HAP-1 (cell line): ENCODE measurements at places on chromosomes 12 and 14.

GRCh38 chr14:60646226-60646818 is 3.0 kb downstream of the SIX1 start:
- DNase-seq: no peak

- no peak for DNase-seq
Observed at GRCh38 chr14:35531960-35532747, 1.8 kb upstream of the INSM2 start.

GRCh38 chr12:34336619-34337465 is 314.5 kb downstream of the ALG10 start:
- no peak for DNase-seq

GRCh38 chr12:46459111-46459510 is 86.5 kb upstream of the SLC38A2 start:
- DNase-seq: no peak

DNA sequence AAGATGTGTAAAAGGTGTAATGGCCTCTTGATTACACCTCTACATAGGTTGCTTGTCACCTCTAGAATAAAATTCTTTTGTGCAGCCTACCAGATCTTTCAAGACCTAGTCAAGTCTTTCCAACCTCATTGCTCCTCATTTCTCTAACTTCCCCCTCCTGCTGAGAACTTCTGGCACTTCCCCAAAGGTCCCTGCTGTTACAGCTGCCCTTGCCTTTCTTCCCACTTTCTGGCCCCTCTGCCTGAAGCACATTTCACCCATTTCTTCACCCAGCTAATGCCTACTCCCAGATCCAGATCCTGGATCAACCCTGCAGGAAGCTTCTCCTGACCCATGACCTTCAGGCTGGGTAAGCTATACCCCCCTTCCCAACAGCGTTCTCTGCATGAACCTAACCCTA is 1.5 kb downstream of the TSHR start:
- no peak for DNase-seq

DNA sequence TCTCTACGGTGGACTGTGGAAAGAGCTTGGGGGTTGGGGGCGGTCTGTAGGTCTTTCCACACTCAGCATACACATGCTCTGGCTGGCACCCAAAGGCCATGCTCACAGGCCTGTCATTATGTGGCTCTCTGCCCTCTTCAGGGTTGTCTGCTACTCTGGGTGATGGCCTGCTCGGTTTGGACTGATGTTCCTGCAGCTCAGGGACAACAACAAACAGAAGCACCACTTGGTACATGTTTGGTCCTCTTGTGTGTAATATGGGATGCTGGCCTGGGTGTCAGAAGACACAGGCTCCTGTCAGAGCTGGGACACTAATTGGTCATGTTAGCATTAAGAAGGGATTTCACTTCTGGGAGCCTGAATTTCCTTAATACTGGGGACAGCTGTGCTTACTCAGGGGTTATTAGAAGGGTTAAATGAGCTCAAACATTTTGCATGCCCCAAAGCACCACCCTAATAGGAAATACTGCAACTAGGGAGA is 32.7 kb upstream of the SELPLG start:
- DNase-seq: no peak

GRCh38 chr12:19683178-19683927 is 244.1 kb downstream of the AEBP2 start:
- no peak for DNase-seq

DNA sequence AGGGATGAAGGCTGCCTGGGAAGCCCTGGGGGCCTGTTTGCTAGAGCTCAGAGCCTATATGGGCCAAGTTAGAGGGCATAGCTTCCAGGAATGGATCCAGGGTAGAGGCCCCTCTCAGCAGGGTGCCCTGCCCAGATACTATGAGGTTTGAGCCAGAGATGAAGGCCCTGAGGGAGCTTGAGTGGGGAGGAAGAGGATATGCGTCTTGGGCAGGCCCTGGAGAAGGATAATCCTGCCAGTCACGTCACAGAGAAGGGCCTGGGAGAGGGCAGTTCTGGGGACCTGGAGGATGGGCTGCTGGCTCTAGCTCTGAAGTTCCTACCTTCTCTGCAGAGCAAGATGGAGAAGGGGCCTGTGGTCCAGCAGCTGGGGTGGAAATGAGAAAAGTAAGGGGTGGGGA is 5.9 kb upstream of the CACNB3 start:
- no peak for DNase-seq

DNA sequence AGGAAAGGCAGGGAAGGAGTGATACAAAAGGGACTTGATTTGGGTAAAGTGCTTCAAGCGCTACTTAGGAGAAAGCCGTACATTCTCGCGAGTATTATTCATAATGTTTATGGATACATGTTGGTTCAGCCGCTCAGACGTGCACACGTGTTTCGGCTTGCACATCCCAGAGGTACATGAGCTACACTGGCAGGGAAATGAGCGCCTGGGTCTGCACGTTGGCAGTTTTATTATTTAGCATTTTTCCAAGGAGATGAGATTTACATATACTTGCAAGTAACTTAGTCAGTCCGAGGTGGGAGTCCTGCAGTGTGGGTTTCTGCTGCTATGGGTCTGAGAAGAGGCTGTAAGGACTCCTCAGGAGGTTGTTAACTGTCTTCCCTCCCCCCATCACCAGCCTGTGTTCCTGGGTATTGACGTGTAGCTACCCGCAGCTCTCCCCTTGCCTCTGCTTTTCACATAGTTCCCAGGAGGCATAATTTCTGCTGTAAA is 1.5 kb downstream of the PRKCH start:
- DNase-seq: no peak

- DNase-seq: no peak
Observed at GRCh38 chr12:6392504-6392903, 8.5 kb downstream of the LTBR start.

- peak; percentile 59 for DNase-seq
Observed at GRCh38 chr14:104968153-104968527, 10.0 kb downstream of the AHNAK2 start.

DNA sequence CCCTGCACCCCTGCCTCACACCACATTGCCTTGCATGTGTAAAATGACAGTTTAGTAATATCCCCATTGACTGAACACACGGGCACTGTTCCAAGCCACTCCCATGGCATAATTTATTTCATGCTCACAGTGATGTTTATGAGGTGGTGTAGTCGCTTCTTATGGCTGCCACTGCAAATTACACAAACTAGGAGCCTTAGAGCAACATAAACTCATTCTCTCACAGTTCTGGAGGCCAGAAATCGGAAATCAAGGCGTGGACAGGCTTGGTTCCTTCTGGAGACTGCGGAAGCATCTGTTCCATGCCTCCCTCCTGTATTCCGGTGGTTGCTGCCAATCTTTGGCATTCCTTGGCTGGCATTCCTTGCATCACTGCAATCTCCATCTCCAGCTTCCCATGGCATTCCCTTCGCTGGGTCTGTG is 97.3 kb downstream of the RIN3 start:
- DNase-seq: no peak

GRCh38 chr12:103930787-103931735 is 851 bp downstream of the HSP90B1 start:
- DNase-seq: no peak

GRCh38 chr12:130476451-130477135 is 138.9 kb downstream of the PIWIL1 start:
- DNase-seq: no peak

- DNase-seq: no peak
Observed at GRCh38 chr12:132367071-132367851, 37.9 kb upstream of the GALNT9 start.

GRCh38 chr12:81866081-81866480 is 106.9 kb upstream of the PPFIA2 start:
- no peak for DNase-seq

DNA sequence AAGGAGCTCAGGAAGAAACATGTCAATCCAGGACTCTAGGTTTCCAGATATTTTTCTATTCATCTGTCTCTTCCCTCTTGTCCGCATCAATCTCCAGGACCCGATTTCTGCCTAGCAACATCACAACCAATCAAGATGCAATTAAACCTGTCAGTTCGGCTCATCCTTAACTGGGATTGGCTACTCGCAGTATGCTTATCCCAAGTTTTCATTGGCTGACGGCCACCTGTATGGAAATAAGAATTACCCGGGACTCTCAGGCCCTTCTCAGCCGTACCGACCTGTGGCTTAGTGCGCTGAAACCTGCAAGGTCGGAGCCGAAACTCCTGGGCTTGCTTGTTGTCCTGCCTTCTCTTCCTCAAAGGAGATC is 20.4 kb upstream of the ATP5MC2 start:
- DNase-seq: peak; percentile 89

DNA sequence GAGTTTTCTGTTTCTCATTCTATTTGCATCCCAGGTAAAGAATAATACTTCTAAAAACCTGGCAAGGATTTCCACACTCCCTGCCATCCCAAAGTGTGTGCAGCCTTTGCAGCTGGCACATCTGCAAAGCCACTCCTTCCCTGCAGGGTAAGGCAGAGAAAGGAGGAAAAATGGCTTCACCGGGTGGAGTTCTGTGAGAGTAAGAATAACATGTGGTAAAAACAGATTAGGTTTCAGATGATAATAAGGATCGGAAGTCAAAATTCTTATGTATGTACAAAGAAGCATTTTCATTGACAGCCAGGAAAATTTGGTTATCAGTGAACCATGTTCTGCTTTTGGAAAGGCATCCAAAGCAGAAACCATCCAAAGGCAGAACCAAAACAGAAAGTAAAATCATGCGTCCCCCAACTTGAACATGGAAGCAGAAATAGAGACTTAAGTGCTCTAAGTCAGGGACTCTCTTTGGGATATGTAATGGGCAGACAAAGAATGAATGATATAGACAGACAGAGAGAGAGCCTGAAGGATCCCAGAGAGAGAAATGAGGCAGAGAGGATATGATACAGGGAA is 192.6 kb upstream of the CCDC196 start:
- DNase-seq: no peak

GRCh38 chr12:40331886-40332285 is 107.1 kb downstream of the LRRK2 start:
- no peak for DNase-seq

DNA sequence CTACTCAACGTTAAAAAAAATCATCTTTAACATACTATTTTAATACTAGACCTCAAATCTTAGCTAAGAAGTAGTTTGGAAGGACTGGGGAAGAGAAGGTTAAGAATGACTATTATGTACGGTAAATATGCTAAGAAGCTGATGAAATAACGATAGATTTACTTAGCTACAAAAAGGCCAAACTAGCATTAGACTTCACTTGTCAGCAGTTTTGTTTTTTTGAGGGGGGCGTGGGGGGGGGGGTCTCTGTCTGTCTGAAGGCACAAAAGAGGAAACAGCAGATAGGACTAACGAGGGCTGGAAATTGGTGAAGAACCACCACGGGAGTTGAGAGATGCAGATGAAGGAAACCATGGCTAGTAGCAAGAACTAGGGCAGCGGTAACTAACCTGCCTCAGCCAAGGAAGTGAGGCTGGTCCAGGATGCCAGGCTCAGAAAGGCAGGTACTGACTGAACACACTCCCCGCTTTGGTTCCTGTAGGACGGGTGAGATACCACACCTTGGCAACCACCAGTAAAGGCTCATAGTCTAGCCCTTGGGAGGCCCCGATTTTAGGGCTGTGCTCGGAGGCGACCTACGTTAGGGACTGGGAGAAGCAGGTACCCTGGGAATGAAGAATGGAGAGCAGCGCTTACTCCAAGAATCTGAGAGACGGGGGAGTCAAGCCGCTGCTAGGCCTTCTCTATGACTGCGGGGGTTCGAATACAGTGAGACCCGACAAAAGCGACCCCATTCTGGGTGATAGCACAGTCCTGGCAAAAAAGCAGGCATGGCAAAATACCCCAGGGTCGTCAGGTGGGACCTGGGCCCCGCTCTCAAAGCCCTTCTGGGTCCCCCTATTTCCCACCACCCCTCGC is 675 bp downstream of the NEDD8 start:
- no peak for DNase-seq

DNA sequence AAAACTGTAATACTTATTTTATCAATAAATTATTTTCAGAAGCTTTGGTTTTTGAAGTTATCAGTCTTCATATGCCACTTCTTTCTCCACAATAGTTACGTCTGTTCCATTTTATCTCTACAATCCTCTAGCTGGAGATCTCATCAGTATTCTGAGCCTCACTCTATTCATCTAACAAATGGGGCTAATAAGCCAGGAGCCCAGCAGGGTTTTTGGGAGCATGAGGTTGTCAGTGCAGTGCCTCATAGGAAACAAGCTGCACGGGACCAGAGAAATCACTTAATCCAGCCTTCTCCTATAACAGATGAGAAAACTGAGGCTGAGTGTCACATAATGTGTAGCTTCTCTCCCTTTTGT is 501.9 kb upstream of the RGS6 start:
- no peak for DNase-seq

GRCh38 chr14:52911904-52912303 is 38.9 kb downstream of the FERMT2 start:
- DNase-seq: no peak

DNA sequence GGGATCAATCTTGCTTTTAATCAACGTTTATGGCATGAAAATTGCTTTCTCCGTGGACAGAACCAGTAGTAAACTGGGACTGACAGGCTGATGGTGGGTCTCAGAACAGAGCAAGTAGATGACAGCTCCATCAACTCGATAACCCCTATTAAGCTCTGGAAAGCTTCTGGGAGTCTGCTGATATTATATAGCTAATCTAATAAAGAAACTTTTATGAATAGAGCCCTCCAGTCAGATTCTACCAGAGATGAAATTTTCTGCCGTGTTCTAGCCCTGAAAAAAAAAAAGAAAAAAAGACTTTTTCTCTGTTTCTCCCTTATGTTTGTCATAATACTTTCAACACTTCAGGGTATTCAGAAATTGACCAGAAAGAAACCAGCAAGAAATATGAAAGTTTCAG is 171.6 kb downstream of the APAF1 start:
- DNase-seq: no peak

DNA sequence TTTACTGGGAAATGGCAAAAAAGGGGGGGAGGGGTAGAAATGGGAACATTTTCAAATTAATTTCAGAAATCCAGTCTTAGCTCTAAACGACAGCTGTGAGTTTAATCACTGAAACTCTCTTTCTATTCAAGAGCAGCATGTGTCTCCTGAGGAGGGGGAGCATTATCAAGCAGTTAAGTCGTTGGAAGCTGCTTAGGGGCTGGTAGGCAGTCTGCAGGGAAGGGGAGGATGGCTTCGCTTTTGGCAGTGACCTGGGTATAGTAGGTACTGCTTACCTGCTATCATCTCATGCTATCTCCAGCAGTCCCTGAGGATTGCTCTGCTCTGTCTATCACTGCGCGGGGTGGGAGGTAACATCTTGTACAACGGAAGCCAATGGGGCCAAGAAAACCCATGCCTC is 567.4 kb downstream of the NRXN3 start:
- DNase-seq: no peak
